ENCODE measurements at places on chromosomes 3 and 15. TPM values are rescaled to one million over a fixed set of nuclear protein-coding genes. Genes with fewer than 3 reads are reported as not detected.

The CCDC39 gene
- not detected for total RNA-seq

The CACNA1D gene
- 5.5 TPM for total RNA-seq

- no peak overlapping the region for H3K4me3 ChIP-seq
- H3K36me3 ChIP-seq = peaks cover 11% of the 10 kb centered on the region
- H3K27ac ChIP-seq = no peak overlapping the region
- H3K4me1 ChIP-seq = no peaks in the 10 kb centered on the region
These were observed 372.5 kb downstream of the TBC1D5 start for GRCh38 chr3:17369973-17370372.

The RIOX2 gene
- 14.4 TPM for total RNA-seq

GRCh38 chr3:182914341-182914740, 66.0 kb downstream of the DCUN1D1 start:
- DNase-seq = no peak
- no peak overlapping the region for H3K27ac ChIP-seq
- H3K36me3 ChIP-seq = peaks cover 11% of the 10 kb centered on the region
- H3K4me1 ChIP-seq = no peaks in the 10 kb centered on the region
- H3K4me3 ChIP-seq = no peak overlapping the region
- H3K27me3 ChIP-seq = no peaks in the 10 kb centered on the region

GRCh38 chr15:66927201-66928077, 138.0 kb upstream of the SMAD3 start:
- no peaks in the 10 kb centered on the region for H3K36me3 ChIP-seq
- no peak overlapping the region for H3K27ac ChIP-seq
- peak; percentile 3 for DNase-seq
- H3K4me1 ChIP-seq = no peaks in the 10 kb centered on the region

- no peak overlapping the region for H3K27ac ChIP-seq
- H3K27me3 ChIP-seq = no peaks in the 10 kb centered on the region
- peaks cover 4% of the 10 kb centered on the region for H3K36me3 ChIP-seq
- peaks cover 8% of the 10 kb centered on the region for H3K4me1 ChIP-seq
These were observed 3.4 kb upstream of the LMLN start for GRCh38 chr3:197956626-197956988.

DNA sequence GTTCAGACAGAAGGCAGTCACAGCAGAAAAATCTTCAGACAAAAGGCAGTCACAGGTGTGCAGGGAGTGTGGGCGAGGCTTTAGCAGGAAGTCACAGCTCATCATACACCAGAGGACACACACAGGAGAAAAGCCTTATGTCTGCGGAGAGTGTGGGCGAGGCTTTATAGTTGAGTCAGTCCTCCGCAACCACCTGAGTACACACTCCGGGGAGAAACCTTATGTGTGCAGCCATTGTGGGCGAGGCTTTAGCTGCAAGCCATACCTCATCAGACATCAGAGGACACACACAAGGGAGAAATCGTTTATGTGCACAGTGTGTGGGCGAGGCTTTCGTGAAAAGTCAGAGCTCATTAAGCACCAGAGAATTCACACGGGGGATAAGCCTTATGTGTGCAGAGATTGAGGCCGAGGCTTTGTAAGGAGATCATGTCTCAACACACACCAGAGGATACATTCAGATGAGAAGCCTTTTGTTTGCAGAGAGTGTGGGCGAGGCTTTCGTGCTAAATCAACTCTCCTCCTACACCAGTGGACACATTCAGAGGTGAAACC, 27.6 kb downstream of the ZNF589 start:
- H3K4me3 ChIP-seq = no peak overlapping the region
- no peak overlapping the region for H3K27ac ChIP-seq
- DNase-seq = no peak
- H3K4me1 ChIP-seq = no peaks in the 10 kb centered on the region

The GRAMD2A gene
- total RNA-seq = not detected

The ADAMTSL3 gene
- total RNA-seq = 7.5 TPM

GRCh38 chr15:27855137-27855536, 244.0 kb downstream of the OCA2 start:
- no peak for DNase-seq
- no peaks in the 10 kb centered on the region for H3K36me3 ChIP-seq
- H3K4me1 ChIP-seq = no peaks in the 10 kb centered on the region
- H3K4me3 ChIP-seq = no peak overlapping the region
- H3K27me3 ChIP-seq = no peaks in the 10 kb centered on the region

DNA sequence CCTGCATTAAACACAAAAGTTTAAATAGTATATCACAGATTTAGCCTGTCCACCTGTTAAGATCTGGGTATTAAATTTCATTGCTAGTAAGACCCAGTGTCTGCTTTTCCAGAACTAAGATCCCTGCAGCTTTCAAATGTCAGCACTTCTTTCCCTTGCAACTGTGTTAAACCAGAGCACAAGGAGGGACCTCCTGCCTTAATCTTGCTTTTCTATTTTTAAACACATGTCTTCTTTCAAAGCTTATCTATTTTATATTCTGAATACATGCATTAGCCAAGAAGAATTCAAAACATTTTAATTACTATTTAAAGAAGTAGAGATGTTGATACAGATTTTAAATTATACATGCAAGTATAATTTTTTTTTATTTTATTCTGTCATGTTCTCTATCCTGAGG, 315.1 kb downstream of the ARPP21 start:
- DNase-seq = no peak
- no peak overlapping the region for H3K4me3 ChIP-seq
- no peaks in the 10 kb centered on the region for H3K4me1 ChIP-seq
- no peak overlapping the region for H3K27ac ChIP-seq
- H3K36me3 ChIP-seq = no peaks in the 10 kb centered on the region

DNA sequence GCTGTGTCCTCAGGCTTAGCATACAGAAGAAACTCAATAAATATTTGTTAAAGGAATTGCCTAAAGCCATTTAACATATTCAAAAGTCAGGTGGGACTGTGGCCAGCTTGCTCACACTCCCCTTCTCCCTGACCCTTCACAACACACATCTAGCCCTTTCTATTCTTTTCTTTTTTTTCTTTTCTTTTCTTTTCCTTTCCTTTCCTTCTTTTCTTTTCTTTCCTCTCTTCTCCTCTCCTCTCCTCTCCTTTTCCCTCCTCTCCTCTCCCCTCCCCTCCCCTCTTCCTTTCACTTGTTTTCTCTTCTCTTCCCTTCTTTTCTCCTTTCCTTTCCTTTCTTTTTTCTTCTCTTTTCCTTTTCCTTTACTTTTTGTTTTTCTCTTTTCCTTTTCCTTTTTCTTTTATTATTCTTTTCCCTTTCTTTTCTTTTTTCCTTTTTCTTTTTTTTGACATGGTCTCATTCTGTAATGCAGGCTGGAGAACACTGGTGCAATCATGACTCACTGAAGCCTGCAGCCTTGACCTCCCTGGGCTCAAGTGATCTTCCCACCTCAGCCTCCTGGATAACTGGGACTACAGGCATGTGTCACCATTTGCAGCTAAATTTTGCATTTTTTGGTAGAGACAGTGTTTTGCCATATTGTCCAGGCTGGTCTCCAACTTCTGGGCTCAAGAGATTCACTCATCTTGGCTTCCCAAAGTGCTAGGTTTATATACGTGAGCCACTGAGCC, 377.8 kb downstream of the GRM7 start:
- no peak for DNase-seq
- no peak overlapping the region for H3K4me3 ChIP-seq
- H3K27me3 ChIP-seq = no peaks in the 10 kb centered on the region
- no peak overlapping the region for H3K27ac ChIP-seq
- H3K4me1 ChIP-seq = peaks cover 13% of the 10 kb centered on the region
- H3K36me3 ChIP-seq = no peaks in the 10 kb centered on the region

- DNase-seq = no peak
These were observed 31.8 kb downstream of the XXYLT1 start for GRCh38 chr3:195239121-195239520.

The GCSAM gene
- total RNA-seq = not detected

GRCh38 chr3:25663347-25663868, 1.3 kb downstream of the TOP2B start:
- H3K36me3 ChIP-seq = no peaks in the 10 kb centered on the region
- H3K27me3 ChIP-seq = no peaks in the 10 kb centered on the region
- DNase-seq = peak; percentile 53
- peak overlapping the region; percentile 90 for H3K27ac ChIP-seq

The SYNPR gene
- not detected for total RNA-seq

The RHOV gene
- total RNA-seq = not detected

DNA sequence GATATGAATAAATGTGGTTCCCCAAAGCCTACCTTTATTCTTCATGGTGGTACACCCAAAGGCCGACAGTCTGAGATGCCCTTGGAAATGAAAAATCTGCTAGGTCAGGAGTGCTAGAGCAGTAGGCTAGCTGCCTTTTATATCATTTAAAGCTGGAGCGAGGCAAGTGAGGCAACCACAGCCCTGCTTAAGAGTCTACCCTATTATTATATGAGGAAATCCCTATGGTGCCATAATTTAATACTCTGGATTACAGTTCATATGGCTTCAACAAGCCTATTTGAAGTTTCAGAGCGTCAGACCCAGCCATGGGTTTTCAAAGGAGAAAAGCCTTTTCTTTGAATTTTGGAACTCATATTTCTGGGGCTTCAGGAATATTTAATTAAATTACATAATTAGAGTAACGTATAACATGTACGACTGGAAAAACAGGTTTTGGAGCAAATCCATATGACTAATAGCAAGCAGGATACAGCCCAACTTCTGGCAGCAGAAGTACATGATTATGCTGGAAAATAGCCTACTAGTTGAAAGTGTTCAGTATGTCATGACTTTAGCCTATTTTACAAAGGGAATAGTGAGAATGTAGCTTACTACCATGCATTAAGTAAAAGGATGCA, 18.0 kb upstream of the SLTM start:
- H3K4me3 ChIP-seq = no peak overlapping the region
- H3K4me1 ChIP-seq = no peaks in the 10 kb centered on the region
- DNase-seq = no peak
- H3K27ac ChIP-seq = no peak overlapping the region
- H3K27me3 ChIP-seq = no peaks in the 10 kb centered on the region

The TM6SF1 gene
- 1.8 TPM for total RNA-seq

The LRRC49 gene
- total RNA-seq = 0.68 TPM

DNA sequence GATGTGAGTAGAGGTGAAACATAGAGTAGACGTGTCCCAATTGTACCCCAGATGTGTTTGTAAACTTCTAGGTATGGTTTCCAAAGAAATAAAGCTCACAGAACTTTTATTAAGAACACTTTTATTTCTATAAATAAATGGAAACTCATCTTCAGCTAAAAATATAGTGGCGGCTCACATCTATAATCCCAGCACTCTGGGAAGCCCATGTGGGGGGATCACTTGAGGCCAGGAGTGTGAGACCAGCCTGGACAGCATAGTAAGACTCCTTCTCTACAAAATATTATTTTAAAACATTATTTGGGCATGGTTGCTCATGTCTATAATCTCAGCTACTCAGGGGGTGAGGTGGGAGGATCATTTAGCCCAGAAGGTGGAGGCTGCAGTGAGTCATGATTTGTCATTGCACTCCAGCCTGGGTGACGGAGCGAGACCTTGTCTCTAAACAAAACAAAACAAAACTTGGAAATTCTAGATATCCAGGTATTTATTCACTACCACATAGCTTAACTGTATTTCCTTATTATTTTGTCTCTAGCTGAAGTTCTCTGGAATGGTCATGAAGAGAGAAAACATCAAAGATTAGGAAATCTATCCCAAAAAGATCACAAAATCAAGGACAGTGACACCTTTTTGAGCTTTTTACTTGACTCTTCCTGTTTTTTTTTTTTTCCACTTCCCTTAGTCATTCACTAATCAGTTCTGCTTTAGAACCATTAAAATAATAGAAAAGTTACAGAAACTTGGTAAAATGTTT, 258.1 kb downstream of the TIGIT start:
- no peaks in the 10 kb centered on the region for H3K27me3 ChIP-seq
- no peak overlapping the region for H3K27ac ChIP-seq
- H3K4me3 ChIP-seq = no peak overlapping the region
- no peaks in the 10 kb centered on the region for H3K36me3 ChIP-seq
- DNase-seq = no peak

The C2CD4B gene
- total RNA-seq = 4.6 TPM

GRCh38 chr3:136925425-136926190, 32.2 kb upstream of the IL20RB start:
- no peak for DNase-seq
- H3K27me3 ChIP-seq = no peaks in the 10 kb centered on the region
- H3K4me3 ChIP-seq = no peak overlapping the region
- no peaks in the 10 kb centered on the region for H3K4me1 ChIP-seq
- H3K27ac ChIP-seq = no peak overlapping the region

The CISH gene
- 6.8 TPM for total RNA-seq

The TSPAN3 gene
- 103 TPM for total RNA-seq

DNA sequence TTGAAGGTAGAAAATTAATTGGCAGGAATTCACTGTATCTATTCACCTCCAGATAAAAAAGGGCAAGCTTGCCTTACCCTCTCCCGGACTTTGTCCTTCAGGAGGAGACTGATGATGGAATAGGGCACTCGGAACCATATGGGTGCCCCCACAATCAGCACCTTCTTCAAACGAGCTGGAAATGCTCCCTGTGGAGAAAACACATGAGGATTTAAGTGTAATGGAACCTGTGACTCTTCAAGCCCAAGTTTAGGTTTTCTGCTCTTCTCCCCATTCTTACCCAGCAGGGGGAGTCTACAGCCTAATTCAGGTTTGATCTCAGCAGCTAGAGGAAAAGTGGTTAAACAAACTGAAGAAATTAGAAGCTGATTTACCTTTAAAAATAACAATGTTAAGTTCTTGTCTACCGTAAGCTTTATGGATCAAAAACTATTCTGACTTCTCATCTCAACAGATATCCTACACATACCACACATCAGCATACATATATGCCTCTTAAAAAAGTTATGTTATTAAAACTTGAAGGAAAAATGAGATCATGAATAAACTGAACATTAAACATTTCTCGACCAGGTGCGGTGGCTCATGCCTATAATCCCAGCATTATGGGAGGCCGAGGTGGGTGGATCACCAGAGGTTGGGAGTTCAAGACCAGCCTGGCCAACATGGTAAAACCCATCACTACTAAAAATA, 57.5 kb upstream of the SIN3A start:
- no peak overlapping the region for H3K4me3 ChIP-seq
- H3K27ac ChIP-seq = no peak overlapping the region
- peaks cover 5% of the 10 kb centered on the region for H3K4me1 ChIP-seq
- peaks cover 32% of the 10 kb centered on the region for H3K36me3 ChIP-seq
- no peaks in the 10 kb centered on the region for H3K27me3 ChIP-seq

DNA sequence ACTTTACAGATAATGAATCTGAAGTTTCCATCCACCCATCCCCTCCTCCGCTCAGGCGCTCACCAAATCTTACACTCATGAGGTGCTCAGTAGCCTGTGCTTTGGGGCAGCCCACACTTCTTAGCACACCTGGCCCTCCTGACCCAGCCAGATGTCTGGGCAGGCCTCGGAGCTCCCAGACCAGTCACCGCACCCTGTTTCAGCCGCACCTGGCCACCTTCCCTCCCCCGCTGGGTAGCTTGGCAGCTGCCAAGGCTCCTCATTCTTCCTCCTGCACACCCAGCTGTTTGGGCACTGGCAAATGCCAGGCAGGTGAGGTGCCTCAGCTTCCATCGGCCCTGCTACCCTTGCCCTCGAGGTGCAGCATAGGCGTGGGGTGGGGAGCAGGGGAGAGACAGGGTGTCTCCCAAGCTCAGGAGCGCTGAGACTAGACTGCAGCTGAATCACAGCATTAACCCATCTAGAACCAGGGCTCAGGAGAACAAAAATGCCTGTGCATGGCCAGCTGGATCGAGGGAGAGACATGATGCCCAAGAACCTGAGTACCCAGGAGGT, 45.8 kb downstream of the CDC25A start:
- no peak overlapping the region for H3K4me3 ChIP-seq
- DNase-seq = no peak
- no peaks in the 10 kb centered on the region for H3K4me1 ChIP-seq
- no peaks in the 10 kb centered on the region for H3K36me3 ChIP-seq
- no peaks in the 10 kb centered on the region for H3K27me3 ChIP-seq
- no peak overlapping the region for H3K27ac ChIP-seq

- H3K4me1 ChIP-seq = no peaks in the 10 kb centered on the region
- no peak for DNase-seq
- no peaks in the 10 kb centered on the region for H3K36me3 ChIP-seq
- H3K27me3 ChIP-seq = no peaks in the 10 kb centered on the region
These were observed 856.4 kb upstream of the ALCAM start for GRCh38 chr3:104510131-104510849.
